ENCODE measurements at places on chromosomes 3 and 15.

DNA sequence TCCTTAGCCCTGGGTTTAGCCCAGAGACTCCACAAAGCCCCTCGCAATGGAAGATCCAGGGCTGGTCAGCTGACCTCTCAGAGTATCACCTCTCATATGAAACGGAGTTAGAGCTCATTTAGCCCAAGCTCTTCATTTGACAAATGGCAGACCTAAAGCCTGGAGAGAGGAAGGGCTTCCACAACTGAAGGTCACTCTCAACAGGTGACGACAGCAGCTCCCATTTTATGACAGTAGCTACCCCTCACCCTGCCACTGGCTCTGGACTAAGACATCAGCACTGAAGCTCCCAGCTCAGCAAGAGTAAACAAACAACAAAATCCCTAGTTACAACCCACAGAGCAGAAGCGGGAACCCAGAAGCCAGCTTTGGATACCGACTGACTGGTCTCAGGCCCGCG lies 33.7 kb downstream of the TLE3 start:
- peaks cover 24% of the 10 kb centered on the region for H3K36me3 ChIP-seq
- H3K4me3 ChIP-seq, result no peak overlapping the region
- DNase-seq, result no peak
- no peak overlapping the region for H3K27ac ChIP-seq
- no peaks in the 10 kb centered on the region for H3K27me3 ChIP-seq

DNA sequence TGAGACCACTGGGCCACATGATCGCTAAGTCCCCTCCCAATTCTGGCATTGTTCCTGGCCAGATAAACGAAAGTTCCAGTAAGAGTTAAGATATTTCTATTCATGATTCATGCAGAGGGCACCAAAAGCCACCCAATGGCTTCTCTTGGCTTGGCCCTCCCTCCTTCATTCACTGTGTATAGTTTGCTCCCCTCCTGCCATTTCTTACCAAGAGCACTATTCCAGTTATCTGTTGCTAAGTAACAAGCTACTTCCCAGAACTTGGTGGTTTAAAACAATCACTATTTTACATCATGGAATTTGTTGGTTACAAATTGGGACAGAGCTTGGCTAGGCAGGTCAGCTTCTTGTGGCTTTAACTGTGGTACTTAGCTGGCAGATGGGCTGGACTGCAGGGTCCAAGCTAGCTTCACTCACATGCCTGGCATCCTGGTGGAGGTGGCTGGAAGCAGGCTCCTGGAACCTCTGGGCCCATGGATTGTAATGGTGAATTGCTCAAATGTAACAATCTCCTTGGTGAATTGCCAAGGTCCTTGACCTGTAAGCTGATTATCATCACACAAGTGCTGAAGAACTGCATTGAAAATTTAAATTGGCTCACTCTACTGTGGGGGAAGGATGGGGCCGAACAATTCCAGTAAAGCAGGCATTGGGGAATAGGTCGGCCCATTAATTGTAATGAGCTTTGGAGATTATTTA lies 16.6 kb downstream of the EAF1 start:
- no peaks in the 10 kb centered on the region for H3K27me3 ChIP-seq
- H3K4me1 ChIP-seq, result no peaks in the 10 kb centered on the region
- no peak for DNase-seq

- H3K27ac ChIP-seq, result no peak overlapping the region
- no peaks in the 10 kb centered on the region for H3K4me1 ChIP-seq
- H3K4me3 ChIP-seq, result no peak overlapping the region
- H3K36me3 ChIP-seq, result no peaks in the 10 kb centered on the region
- no peaks in the 10 kb centered on the region for H3K27me3 ChIP-seq
These were observed 169.4 kb downstream of the KBTBD8 start for GRCh38 chr3:67167481-67167880.

DNA sequence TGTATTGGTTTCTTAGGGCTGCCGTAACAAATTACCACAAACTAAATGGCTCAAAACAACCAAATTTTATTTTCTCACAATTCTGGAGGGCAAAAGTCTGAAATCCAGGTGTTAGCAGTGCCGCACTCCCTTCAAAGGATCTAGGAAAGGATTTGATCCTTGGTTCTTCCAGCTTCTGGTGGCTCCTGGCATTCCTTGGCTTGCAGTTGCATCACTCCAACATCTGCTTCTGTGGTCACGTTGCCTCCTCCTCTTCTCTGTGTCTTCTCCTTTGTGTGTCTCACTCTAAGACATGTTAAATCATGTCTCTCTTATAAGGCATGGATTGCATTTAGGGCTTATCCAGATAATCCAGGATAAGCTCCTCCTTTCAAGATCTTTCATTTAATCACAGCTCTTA lies 262.2 kb downstream of the MEX3B start:
- H3K36me3 ChIP-seq, result no peaks in the 10 kb centered on the region
- H3K27ac ChIP-seq, result no peak overlapping the region
- no peak overlapping the region for H3K4me3 ChIP-seq

GRCh38 chr3:4575381-4575780 lies 82.2 kb downstream of the ITPR1 start:
- H3K27ac ChIP-seq, result no peak overlapping the region
- no peak for DNase-seq
- H3K36me3 ChIP-seq, result no peaks in the 10 kb centered on the region
- H3K4me3 ChIP-seq, result no peak overlapping the region
- no peaks in the 10 kb centered on the region for H3K27me3 ChIP-seq

- no peak overlapping the region for H3K27ac ChIP-seq
- no peaks in the 10 kb centered on the region for H3K27me3 ChIP-seq
- H3K4me3 ChIP-seq, result no peak overlapping the region
These were observed 42.2 kb downstream of the GOLGA6L10 start for GRCh38 chr15:82306791-82307713.

GRCh38 chr15:66580643-66581042 lies 14.8 kb upstream of the LCTL start:
- no peak overlapping the region for H3K4me3 ChIP-seq
- no peaks in the 10 kb centered on the region for H3K27me3 ChIP-seq

DNA sequence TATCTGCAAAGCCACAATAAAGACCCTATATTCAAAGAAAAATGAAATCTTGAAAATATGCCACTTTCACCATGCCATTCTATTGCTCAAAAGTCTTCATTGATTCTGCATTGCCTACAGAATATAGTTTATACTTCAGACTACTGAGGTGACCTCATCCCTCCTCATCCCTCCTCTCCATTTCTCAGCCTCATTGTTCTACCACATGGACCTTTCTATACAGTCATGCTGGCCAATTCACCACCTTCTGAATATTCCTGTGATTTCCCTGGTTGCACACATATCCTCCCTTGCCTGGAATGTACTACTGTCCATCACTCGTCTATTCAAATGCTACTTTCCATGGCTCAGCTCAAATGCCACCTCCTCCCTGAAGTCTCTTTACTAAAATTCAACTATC lies 3.5 kb upstream of the COL8A1 start:
- DNase-seq, result no peak
- H3K27me3 ChIP-seq, result no peaks in the 10 kb centered on the region
- H3K4me3 ChIP-seq, result no peak overlapping the region
- no peaks in the 10 kb centered on the region for H3K4me1 ChIP-seq

Data from mesendoderm (in vitro differentiated cells).